H54 (cell line): ENCODE measurements at places on chromosomes 5 and 9.

- DNase-seq = no peak
These were observed 247.0 kb downstream of the CDH9 start for GRCh38 chr5:26791433-26791832.

GRCh38 chr5:72569408-72569944 is 62.3 kb upstream of the ZNF366 start:
- no peak for DNase-seq

DNA sequence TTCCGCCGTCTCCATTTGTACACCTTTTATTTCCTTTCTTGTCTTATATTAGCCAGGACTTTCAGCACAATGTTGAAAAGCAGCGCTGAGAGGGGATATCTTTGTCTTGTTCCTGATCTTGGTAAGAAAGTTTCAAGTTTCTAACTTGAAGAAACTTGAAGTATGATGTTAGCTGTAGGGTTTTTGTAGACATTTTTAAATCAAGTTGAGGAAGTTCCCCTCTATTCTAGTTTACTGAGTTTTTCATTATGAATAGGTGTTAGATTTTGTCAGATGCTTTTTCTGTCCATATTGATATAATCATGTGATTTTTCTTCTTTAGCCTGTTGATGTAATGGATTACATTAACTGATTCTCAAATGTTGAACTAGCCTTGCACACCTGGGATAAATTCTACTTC is 425.7 kb downstream of the PIK3R1 start:
- no peak for DNase-seq

DNA sequence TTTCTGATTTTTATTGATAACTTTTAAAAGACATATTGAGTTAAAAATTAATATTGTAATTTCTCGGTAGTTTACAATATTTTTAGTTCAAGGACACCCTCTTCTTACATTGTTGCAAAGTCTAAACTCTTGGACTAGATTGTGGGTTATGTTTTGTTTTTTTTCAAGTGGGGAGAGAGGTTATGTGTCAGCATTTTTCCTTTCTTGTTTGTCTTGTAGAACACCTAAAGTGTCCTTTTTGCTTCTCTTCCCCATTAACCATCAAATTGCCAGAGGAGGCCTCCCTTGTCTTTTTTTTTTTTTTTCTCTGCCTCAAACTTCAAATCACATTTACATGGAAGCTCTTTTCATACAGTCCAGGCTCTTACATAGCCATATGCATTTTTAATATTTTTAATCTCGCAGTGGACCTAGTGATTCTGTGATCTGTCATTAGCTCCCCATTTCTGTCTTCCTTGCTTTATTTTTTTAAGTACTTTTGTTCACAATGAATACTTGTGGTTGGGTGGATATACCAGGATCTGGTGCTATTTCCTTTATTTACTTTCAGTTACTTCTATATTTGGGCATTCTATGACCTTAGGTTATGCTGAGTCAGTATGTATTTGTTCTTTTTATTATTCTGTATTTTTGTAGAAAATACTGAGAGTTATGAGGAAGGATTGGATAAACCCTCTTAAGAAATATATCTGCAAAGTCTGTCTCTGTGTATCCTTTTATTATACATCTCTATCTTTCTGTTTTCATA is 2280.6 kb upstream of the ACO1 start:
- DNase-seq = no peak

DNA sequence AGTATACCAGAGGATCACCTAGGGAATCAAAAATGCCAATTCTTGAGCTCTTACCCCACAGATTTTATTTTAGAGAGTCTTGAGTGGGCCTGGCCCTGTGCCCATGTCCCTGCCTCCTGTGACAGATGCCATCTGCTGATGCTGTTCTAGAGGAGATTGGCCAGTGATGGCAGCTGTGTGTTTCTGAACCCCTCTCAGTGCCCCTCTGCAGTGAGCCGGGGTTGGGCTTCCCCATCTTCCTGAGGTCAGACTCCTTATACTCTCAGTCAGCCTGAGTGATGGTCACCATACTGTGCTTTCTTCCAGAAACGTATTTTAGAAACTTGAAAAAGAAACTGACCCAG is 6.1 kb downstream of the PTCD2 start:
- DNase-seq = no peak

DNA sequence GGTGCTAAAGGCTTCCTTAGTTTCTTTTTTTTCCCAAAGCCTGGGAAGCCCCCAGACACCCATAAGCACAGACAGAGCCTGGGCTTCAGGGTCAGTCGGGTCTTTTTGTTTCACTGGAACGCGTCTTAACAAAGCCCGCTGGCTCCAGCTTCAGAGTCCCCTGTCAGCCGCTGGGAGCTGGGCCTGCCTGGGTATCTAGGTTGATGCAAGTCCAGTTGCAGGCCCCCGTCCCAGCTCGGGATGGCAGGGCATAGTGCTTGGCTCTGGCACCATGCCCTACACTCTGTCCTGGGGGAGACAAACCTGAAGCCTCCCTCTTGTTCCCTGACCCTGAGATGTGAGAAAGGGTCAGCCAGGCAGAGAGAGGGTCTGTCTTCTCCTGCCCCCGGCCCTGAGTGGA is 14.5 kb downstream of the OLFM1 start:
- no peak for DNase-seq

- DNase-seq = peak; percentile 81
These were observed 683 bp upstream of the ZFAND5 start for GRCh38 chr9:72365525-72366256.

GRCh38 chr9:97386265-97386633 is 25.6 kb upstream of the TDRD7 start:
- DNase-seq = no peak

DNA sequence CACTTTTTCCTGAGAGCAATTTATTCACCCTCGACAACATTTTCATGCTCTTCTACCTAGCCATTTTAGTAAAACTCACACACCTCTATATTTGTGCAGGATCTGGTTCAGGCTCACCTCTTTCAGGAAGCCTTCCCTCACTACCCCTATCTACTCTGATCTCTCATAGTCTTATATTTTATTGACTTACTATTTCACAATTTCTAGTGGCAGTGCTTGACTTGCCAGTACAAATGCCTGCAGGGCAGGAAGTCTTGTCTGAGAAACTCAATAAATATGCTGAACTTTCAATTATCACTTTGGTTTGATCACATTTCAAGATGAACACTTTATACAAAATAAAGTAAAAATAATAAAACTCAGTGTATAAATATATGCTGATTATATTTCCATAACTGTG is 226.8 kb downstream of the CETN3 start:
- no peak for DNase-seq

GRCh38 chr5:34538026-34538672 is 118.0 kb upstream of the RAI14 start:
- DNase-seq = no peak

DNA sequence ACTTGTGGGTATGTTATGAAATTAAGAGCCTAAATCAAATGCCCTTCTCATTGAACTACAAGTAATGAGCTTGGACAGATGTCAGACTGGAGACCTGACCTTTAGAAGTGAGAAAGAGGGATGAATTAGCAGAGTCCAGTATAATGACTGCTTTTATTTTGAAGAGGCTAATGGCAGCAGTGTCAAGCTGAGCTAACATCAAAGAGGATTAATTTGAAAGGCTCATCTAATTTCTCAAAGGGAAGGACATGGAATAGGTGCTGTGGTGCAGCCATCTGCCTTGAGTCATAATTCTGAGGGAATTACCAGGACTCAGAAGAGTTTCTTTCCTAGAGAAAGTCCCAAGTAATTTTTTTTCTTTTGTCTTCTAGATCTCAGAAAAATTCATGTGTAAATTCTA is 57.6 kb downstream of the FAM81B start:
- no peak for DNase-seq

GRCh38 chr9:116174347-116174746 is 20.8 kb downstream of the PAPPA start:
- DNase-seq = no peak

DNA sequence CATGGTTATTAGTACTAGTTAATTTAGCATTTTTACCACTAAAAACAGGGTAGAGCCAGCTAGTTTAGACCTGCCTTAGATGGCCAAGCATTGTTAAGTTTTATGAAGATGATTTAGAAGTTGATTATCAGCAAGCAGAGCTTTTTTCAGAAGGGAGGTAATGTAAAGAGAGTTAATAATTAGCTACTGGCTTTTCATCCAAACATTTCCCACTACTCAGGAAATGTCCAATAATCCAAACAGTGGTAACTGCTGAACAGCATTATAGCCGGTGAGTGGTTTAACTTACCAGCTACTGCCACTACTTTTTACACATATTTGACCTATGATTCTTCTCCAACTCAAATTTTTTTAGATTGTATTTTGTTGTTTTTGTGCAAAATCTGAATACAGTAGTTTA is 1.7 kb downstream of the ITGA1 start:
- no peak for DNase-seq

DNA sequence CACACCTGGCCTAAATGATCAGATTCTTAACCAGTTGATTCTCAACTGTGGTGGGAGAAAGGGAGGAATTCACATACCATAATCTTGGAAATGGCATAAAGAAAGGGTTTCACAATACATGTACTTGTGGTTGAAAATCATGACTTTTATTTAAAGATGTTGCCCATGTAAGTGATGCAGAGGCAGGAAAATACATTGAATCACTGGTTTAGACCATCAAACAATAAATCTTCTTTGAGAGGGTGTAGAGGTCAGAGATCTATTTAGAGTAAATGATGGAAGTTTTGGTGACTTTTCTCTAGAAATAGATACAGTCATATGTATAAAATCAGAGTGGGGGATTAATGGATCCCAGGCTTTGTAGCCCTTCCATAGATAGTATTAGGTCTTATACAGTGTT is 15.4 kb downstream of the NDUFS4 start:
- DNase-seq = no peak

GRCh38 chr5:132176521-132176945 is 51.1 kb downstream of the P4HA2 start:
- no peak for DNase-seq

DNA sequence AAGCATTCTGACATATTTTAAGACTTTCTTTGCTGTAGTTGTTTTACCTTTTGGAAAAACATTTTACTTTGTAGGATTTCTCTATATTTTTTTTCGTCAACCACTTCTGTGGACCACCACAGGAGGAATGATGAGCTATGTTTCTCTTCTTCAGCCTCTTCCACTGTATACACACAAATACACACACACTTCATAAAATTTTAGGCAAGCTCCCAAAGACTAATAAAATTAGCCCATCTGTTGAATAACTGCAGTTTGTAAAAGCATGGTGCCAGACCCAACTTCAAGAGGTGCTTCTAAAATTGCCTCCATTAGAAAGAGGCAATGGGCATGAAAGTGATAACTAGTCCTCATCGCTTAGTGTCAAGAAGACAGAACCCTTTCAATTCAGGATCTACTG is 4.1 kb upstream of the CEP120 start:
- no peak for DNase-seq

DNA sequence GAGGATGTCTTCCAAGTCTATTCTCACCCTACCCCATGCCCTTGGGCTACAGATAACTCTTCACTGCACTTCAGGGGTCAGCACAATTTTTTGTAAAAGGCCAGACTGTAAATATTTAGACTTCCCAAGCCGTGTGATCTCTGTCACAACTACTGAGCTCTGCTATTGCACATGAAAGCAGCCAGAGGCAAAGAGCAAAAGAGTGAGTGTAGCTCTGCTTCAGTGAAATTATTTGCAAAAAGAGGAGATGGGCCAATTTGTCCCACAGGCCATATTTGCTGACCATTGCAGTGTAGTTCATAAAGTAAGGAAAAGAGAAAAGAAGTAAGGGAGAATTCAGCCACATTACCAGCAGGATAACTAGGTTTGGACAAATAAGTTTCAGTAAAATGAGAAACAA is 7.0 kb upstream of the MOCS2 start:
- no peak for DNase-seq

- no peak for DNase-seq
These were observed 78.0 kb upstream of the LHFPL2 start for GRCh38 chr5:78726571-78726970.

DNA sequence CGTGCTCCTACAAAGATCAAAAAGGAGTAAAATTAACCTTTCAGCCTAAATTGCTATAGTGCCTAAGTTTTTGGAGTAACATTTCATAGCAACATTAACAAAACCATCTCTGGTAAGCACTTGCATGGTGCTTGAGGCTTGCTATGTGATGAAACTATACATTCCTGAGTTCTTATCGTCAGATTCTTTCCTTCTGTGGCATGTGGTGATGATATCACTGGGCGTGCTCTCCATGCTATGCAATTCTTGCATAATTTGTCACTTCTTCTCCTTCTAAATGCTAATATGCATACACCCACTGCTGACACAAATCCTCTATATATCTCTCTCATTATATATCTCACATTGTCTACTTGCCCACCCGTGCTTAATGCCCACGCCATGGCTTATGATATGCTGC is 2019.9 kb downstream of the MAT2B start:
- DNase-seq = no peak

DNA sequence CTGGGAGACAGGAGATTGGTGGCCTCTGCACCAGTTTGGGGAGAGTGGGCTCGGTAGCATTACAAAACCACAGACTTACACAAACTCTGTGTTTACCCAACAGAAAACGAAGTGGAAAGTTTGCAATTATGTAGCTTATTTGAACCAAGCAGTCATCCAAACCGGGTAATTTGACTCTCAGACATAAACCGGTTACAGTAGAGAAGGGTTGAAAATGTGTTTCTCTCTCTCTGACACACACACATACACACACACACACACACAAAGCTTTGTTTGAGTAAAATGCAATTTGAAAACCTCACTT is 97.1 kb upstream of the ZNF608 start:
- DNase-seq = no peak

DNA sequence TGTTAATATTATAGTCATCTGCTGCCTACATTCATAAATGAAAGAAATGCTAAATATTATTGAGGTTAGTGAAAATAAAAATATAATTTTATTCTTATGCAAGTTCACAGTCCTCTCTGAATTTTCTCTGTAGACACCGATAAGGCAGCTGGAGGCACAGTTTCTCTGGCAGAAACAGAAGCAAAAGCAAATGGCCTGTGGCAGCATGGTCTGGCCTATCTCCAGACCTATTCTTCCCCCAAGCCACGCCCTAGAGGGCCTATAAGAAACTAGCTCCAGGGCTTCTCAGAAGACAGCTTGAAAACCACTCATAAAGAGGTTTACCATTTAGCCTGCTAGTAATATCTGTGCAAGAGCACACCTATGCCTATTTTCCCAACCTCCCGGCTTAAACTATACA is 28.4 kb downstream of the MRPS27 start:
- DNase-seq = no peak

DNA sequence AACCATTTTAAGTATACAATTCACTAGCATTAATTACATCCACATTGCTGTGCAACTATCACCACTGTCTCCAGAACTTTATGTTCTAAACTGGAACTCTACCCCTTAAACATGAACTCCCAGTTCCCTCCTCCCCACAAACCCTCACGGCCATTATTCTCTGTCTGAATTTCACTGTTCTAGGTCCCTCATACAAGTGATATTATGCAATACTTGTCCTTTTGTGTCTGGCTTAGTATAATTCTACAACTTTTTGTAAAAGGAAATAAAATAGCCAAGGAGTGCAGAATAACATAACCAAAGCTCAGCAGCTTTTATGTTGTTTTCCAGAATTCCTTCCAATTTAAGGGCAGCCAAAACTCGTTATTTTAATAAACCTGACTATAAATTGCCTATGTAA is 53.2 kb downstream of the NAA35 start:
- DNase-seq = no peak
